ENCODE measurements at places on chromosomes 4 and X.

DNA sequence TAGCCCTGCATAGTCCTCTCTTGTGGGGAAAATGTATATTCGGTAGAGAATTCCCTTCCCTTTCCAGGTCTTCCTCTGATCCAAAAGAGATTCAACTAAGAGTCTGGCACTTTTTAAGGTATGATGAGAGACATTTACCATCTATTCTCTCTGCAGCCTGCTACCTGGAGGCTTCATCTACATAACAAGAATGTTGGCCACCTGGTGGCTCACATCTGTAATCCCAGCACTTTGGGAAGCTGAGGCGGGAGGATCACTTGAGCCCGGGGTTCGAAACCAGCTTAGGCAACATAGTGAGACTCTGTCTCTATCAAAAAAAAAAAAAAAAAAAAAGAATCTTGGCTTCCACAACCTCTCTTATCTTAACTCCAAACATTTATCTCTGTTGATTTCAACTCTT lies 40.4 kb upstream of the NOCT start:
- no peak for DNase-seq

DNA sequence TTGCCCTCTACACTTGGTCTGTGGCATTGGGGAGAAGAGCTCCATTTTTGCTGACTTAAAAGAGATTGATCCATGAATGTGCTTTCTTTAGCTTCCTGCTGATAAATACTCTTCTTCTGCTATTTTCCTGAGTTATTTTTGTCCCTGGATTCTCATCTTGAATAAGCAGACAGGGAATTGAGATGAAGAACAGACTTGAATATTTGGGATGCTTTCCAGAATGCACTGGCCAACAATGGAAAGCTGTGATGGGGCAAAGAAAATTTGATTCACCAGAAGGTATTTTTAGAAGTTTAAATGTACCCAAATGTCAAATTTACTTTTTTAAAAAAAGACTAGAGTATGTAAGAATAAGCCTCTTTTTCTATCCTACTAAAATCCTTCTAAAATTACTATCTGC lies 309.9 kb upstream of the PPP1R2C start:
- DNase-seq: no peak

GRCh38 chr4:170723171-170723570 lies 633.4 kb upstream of the AADAT start:
- DNase-seq: no peak

DNA sequence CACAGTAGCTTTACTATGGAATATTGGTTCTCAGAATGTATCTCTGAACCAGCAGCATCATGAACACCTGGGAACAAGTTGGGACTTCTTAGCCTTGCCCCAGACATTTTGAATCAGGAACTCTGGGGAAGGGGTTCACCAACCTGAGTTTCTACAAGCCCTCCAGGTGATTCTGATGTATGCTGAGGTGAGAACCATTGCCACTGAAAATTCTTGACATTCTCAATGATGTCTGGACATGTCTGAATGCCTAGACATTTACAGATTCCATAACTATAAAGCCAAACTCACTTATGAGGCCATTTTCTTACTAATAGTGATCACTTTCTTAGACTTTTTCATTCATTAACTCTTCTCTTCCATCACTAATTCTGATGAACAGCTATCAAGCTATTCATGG lies 389.4 kb upstream of the FTHL17 start:
- DNase-seq: no peak

- no peak for DNase-seq
These were observed 27.7 kb downstream of the LARP7 start for GRCh38 chr4:112664611-112665010.

- no peak for DNase-seq
These were observed 365.6 kb upstream of the PCDH7 start for GRCh38 chr4:30354605-30355004.

All from D721Med (cell line).